ENCODE measurements at places on chromosomes 4 and X.

DNA sequence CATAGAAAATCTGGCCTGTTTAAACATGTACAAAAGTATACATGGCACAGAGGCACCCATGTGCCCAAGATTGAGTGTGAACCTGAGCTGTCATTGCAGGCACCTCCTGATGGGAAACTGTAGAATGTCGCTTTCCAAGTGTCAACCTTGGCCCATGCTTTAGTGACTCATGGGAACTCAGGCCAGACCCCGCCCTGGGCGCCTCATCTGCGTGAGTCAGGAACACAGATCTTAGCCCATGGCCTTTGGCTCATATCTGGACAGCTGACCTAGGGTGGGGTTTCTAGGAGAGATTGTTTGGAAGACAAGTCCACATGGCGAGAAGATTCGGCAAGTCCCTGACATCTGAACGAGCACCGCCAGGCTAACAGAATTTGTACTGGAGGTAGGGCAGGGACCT, 50.0 kb downstream of the CYTL1 start:
- DNase-seq = no peak

GRCh38 chr4:152680988-152681603, 1.3 kb upstream of the TMEM154 start:
- no peak for DNase-seq

GRCh38 chrX:20412871-20413486, 146.3 kb upstream of the RPS6KA3 start:
- DNase-seq = peak; percentile 8

- no peak for DNase-seq
Measured at GRCh38 chrX:119093991-119094735, 21.4 kb downstream of the CT47C1 start.

DNA sequence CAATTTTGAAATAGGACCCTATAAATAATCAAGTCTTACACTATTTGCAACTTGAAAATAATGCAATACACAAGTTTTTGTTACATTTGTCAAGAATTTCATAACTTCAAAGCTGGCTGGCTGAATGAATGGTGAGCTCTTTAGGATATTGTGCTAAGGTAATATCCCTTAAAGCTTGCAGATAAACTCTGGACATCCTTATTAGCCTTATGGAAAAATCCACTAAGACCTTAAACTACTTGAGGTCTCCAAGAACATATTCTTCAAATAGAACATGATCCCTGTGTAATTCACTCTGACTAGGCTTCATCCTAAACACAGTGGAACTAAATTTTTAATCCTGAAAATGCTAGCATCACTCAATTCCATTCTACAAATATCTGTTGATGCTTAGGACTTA, 199.3 kb downstream of the PACRGL start:
- no peak for DNase-seq

DNA sequence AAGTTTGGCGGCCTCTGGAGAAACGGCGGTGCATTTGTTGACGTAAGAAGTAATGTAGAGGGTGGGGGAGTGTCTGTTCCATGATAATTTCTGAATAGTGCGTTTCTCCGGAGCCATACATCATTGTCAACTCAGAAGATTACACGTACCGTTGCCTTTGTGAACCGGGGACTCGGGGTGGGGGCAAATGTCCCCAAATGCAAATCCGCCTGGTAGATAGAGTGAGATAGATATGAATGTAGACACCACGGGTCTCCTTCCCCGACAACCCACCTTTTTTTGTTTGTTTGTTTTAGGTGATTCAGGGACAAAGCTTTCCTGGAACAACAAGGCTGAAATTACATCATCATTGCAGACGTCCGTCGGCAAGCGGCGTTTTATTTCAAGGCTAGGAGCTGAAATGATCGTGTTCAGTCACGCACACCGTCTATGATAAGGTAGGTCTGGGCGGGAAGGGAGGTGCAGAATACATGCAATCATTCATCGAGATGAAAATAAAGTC, 96.0 kb upstream of the PPP2R3B start:
- no peak for DNase-seq

All from GM18507 (cell line).